Caudate nucleus (tissue), 63 donors: ENCODE measurements at places on chromosomes 4 and X.

- no peak for DNase-seq
These were observed 33.5 kb downstream of the CTBP1 start for GRCh38 chr4:1215141-1216075.

DNA sequence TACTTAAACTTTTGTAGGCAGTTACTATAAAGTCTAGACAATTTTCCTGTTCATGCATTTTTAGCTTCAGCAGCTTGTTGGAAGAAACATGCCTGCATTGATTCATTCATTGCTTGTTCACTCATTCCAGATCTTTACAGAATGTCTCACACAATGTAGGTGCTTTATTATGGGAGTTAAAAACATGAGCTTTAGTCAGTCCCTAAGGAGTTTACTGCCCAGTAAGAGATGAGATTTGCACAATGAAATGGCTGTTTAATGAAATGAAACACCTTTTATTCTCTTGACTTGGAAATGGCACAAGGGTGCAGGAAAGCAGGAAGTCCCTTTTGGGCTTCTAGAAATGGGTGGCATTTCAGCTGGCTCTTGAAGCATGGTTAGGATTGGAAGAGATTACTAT lies 2.9 kb downstream of the NOCT start:
- DNase-seq = no peak

DNA sequence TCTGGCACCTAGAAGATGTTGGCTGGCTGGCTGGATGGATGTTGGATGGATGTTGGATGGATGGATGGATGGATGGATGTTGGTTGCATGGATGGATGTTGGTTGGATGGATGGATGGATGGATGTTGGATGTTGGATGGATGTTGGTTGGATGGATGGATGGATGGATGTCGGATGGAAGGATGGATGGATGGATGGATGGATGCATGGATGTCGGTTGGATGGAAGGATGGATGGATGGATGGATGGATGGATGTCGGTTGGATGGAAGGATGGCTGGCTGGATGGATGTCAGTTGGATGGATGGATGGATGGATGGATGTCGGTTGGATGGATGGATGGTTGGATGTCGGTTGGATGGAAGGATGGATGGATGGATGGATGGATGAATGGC lies 96.7 kb downstream of the PSAPL1 start:
- DNase-seq = no peak

DNA sequence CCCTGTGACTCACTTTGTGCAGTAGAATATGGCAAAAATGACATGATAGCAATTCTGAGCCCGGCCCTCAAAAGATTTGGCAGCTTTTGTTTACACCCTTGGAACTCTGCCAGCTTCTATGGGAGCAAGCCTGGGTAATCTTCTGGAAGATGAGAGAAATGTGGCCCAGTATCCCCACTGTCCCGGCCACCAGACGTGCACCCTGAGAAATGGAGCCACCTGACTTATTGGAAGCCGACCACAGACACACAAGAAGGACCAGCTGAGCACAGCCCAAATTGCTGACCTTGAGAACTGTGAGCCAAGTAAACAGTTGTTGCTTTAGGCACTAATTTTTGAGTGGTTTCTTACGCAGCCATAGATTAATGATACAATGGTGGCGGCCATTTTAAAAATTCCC lies 197.0 kb downstream of the STIM2 start:
- no peak for DNase-seq
